CD4-positive, alpha-beta T cell treated with Interleukin-21 for 1 hour (primary cell): ENCODE measurements at places on chromosomes 2 and 18.

- no peak for DNase-seq
Observed at GRCh38 chr18:24326211-24326610, 71.4 kb downstream of the OSBPL1A start.

- peak; percentile 18 for DNase-seq
Observed at GRCh38 chr2:23532391-23533337, 147.7 kb downstream of the KLHL29 start.

DNA sequence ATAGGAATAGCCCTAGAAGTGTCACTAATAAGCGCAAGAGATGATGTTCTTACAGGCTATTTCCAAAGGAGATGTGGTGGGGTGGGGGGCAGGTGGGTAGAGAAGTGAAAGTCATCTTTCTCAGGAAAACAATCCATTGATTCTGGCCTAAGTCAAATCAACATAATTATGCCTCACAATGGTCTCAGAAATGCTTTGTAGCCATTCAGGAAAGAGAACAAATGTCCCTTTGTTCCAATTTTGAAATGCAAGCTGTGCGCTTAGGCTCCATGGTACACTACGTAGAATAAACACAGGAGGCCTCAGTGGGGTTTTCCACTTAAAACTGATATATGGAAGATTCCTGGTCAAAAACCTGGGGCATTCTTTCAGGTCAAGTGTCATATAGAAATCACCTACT is 529.9 kb upstream of the KLHL29 start:
- DNase-seq = no peak

DNA sequence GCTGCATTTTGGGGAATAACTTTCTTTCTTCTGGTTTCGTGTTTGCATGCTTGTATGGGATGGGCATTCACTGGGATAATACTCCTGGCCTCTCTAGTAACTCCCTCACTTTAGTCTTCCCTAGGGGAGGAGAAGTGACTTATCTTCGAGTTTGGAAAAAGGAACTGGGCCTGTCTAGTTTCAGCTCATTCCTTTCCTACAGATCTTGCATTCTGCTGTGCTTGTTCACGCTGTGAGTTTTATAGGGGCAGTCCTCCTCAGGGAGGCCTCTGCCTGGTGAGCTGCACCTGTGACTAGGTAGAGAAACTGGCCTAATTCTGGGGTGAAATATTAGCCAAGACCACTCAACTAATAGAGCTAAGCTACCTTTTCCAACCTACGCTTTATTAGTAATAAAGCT is 50.9 kb downstream of the PHLPP1 start:
- DNase-seq = no peak

DNA sequence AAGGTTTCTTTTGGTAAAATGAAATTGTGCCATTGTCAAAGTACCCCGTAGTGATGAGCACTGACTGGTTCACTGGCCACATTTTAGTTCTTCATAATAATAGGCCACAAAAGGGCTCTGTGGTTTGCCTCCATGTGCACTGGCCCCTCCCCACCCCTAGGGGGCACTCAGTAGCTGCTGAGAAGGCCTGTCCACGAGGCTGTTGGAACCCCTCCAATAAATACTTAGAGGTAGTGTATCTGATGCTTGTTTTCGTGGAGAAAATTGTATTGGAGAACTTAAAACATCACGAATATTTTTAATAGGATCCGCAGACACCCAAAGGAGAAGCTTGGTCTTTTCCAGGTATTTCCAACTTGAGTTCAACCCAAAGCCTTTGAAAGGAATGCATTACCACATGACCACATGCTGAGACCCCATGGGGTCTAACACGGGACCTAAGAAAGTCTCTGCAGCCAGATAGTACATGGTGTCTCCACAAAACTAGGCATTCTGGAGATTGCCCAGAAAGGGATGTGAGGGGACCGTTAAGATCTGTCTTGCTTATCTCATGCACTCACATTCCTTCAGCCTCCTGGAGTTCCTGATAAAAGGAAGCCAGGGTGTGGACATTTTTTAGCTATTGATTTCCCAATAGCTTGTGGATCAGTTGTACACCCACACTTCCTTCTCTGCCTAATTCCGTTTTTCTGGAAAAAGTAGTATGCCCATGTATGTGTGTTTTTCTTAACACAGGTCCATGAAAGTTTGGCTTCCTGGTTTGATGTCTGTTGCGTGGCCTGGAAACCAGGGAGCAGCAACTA is 28.5 kb upstream of the NOSTRIN start:
- peak; percentile 29 for DNase-seq

- no peak for DNase-seq
Observed at GRCh38 chr2:241635756-241636155, 1.2 kb downstream of the THAP4 start.

- DNase-seq = peak; percentile 14
Observed at GRCh38 chr18:70931942-70932814, 643.3 kb downstream of the SOCS6 start.

DNA sequence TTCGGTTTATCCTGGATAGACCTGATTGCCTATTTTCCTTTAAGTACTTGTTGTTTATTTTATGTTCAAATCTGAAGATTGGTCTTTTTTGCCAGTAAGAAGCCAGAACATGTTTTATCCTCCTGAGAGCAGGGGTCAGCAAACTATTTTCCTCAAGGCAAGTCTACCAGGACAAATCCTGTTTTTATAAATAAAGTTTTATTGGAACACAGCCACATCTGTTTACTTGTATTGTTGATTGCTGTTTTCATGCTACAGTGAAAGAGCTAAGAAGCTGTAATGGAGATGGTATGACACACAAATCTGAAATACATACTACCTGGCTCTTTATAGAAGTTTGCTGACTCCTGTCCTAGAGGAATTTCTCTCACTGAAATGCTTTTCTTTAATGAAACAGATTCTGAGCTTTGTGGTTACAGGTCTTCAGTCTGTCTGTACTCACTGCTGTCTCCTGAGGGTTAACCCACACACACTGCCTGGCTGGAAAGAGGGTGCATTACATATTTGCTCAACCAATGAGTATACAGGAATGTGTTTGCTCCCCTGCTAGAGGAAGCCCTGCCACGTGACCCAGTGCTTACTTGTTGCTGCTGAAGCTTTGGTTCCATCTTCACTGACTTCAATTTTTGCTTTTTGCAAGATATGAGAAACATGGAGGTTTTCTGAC is 22.6 kb downstream of the MRPL44 start:
- DNase-seq = no peak

DNA sequence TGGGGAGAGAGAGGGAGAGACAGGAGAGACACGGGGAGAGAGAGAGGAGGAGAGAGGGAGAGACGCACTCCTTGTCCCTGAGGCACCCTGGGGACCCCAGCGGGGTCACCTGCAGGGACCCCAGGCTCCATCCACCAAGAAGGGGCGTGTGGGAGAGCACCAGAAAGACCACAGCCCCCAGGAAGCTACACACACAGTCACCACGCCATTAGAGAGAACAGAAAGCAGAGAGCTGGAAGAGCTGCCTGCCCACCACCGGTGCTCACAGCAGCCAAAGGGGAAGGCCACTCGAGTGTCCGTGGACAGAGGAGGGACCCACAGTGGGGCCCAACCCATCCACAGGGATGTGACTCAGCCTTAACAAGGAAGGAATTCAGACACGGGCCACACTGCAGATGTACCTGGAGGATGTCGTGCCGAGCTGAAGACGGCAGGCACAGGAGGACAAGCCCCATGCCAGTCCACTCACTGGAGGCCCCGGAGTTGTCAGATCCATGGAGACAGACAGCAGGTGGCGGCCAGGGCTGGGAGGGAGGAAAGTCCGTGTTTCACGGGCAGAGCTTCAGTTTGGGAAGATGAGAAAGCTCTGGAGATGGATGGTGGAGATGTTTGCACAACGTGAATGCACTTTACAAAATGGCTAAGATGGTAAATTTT is 11.5 kb upstream of the NFATC1 start:
- DNase-seq = no peak

DNA sequence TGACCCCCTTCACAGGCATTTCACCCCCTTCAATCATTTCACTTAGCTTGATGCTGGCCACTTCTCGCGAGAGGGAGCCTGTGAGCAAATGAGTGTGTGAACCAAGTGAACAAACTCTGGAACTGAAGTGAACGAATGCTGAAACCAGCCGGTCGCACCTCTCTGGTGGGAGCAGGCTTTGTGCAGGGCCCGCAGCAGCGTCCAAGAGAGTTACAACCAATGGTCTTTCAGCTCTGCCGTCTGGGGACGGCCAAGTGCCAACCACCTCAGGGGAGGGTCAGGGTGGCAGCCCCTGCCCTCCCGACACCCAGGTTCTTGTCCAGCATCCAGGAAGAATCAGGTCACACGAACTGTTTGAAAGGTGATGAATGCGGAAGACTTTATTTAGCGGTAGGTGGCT is 764.0 kb downstream of the SUCLG1 start:
- no peak for DNase-seq

- no peak for DNase-seq
Observed at GRCh38 chr2:1707771-1708418, 36.4 kb downstream of the PXDN start.

- DNase-seq = no peak
Observed at GRCh38 chr2:100814453-100814852, 5.5 kb upstream of the NPAS2 start.

DNA sequence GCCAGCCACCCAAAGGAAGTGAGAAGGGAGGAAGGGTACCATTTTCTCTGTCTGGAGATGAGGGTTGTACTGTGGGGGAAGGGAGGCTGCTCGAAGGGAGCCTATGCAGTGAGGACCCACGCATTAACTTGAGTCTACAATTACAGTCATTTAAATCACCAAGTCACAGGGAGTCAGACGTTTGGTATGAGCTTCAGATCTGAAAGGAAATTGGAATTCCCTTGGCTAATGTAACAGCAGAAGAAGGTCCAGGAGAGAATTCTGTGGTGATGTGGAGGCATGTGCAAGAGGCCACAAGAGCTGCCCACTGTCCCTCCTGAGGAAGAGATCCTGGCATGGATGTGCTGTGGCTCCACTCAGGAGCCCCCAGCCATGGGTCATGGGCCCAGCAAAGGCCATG is 22.5 kb downstream of the DAPL1 start:
- no peak for DNase-seq

- DNase-seq = no peak
Observed at GRCh38 chr2:200221055-200221955, 85.2 kb upstream of the SPATS2L start.

- DNase-seq = no peak
Observed at GRCh38 chr2:222566229-222566628, 89.7 kb downstream of the FARSB start.

DNA sequence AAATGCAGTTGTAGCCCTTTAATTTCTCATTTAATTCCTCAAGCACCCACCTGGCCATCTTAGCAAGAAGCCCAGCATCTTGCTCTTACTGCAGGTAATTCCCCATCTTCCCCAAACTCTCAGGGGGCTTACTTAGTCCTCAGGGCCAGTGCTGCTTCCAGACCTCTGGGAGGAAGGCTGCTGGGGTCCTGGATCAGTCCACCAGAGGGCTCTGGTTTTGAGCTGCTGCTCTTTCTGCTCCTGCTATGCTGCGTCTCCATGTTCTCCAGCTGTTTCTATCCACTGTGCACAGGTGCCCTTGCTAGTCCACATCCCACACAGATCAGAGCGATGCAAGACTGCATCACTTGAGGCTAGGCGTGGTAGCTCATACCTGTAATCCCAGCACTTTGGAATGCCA is 34.5 kb upstream of the TMEM87B start:
- DNase-seq = no peak

- DNase-seq = no peak
Observed at GRCh38 chr2:67054728-67055127, 342.4 kb upstream of the ETAA1 start.

DNA sequence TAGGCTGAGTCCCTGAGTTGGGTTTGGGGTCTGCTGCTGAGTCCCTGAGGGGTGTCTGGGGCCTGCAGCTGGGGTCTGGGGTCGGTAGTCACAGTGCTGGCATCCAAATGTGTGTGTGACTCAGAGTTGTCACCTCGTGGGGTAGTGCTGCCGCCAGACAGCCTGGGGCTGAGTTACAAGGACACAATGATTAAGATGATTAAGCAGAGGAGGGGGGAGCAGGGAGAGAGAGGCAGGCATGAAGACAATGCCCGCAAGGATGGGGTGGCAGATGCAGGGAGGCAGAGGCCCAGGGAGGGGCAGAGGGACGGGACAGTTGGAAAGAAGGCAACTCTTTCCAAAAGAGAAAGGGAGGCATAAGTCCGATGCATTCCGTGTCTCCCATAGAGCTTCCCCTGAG is 120.2 kb downstream of the CELF4 start:
- no peak for DNase-seq

- peak; percentile 45 for DNase-seq
Observed at GRCh38 chr2:11582862-11583752, 49.3 kb downstream of the GREB1 start.

DNA sequence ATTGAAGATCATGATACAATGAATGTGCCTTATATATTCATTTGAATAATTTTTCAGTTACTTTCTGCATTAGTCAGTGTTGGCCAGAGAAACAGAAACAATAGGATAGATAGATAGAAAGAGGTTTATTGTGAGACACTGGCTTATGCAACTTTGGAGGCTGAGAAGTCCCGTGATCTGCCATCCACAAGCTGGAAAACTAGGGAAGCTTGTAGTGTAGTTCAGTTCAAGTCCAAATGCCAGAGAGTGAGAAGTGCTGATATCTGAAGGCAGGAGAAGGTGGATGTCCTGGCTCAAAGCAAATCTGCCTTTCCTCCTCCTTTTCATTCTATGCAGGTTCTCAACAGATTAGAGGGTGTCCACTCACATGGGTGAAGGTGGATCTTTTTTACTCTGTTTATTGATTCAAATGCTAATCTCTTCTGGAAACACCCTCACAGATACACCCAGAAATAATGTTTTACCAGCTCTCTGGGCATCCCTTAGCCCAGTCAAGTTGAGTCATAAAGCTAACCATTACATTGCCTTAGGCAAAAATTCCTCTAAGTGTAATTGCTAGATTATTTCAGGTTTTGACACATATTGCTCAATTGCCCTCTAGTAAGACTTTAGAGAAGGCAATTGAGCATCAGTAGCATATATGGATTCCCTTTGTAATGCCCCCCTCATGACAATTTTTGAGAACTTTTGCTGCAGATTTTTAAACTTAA is 341.4 kb downstream of the LPIN1 start:
- no peak for DNase-seq

DNA sequence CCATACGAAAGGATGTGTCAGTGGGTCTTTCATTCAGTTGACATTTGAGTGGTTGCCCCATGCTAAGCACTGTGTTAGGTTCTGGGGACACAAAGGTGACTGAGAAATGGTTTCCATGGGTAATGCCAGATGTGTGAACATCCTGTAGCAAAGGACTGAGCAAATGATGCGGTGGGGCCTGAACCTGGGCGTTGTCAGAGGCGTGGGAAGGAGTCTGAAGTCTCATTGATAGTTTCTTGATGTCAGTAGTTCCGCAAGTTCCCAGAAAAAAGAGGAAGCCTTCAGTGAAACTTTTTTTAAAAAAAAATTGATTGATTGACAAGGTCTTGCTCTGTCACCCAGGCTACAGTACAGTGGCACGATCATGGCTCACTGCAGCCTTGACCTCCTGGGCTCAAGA is 56.9 kb downstream of the LIMS1 start:
- DNase-seq = peak; percentile 32
